Bone marrow (tissue), 2 donors: ENCODE measurements at places on chromosomes 12 and 14.

GRCh38 chr12:3078086-3078820 lies 1.1 kb downstream of the TSPAN9 start:
- DNase-seq: no peak

DNA sequence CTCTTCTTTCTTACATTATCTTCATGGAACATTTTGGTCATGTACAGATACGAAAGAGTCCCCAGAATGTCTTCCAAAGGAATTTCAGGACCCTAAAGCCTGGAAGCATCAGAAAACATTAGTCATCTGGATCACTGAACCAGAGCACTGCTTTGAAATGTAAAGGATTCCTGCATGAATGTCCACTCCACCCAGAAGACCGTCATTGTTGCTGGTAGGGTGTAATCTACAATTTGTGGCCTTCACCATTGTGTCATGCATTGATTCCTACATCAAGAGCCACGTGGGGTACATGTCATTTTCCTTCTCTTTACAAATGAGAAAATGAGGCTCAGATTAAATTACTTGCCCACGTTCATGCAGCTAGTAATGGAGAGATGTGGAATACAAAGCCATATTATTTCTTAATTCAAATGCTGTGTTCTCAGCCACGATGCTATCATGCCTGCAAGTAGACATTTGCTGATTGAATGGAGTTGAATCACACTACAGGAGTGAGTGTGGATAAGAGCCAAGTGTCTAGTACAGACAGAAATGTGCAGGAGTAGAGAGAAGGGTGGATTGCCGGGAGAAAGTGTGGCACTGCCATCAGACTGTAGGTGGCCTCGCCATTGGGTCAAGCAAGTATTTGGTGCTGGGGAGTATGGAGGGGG lies 231.2 kb downstream of the C12orf75 start:
- no peak for DNase-seq

DNA sequence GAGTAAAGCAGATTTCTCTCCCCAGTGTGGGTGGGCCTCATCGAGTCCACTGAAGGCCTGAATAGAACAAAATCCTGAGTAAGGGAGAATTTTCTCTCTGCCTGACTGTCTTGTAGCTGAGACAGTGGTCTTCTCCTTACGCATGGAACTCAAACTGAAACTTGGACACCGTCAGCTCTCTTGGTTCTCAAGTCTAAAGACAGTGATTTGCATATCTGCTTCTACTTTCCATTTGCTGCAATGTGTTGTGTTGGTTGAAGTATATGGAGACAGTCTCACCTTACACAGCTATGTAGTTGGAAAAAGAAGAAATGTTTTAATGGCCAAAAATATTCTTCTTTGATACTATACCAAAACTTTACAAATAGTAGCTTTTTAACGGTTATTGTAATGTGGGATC lies 160.2 kb upstream of the LMNTD1 start:
- no peak for DNase-seq

DNA sequence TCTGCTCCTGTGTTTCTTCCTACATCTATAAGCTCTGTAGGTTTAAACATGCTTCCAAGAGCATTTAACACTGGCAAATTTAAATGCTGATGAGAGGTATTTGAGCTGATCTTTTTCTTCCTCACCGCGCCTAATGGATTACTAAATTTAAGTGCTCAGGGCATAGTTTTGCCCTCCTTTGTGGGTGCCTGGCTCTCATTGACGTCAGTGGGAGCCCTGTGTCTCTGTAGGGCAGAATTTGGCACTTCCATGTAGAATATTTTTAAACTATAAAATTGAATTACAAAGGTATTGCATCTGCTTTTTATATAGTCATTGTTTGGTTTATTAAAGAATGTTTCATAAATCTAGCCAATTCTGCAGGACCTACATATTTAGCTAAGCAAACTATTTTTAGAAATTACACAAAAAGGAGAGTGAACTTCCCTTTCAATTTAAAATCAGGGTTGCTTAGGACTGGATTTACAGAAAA lies 444.8 kb downstream of the AEBP2 start:
- no peak for DNase-seq
